ENCODE measurements at places on chromosomes 2 and 18.

DNA sequence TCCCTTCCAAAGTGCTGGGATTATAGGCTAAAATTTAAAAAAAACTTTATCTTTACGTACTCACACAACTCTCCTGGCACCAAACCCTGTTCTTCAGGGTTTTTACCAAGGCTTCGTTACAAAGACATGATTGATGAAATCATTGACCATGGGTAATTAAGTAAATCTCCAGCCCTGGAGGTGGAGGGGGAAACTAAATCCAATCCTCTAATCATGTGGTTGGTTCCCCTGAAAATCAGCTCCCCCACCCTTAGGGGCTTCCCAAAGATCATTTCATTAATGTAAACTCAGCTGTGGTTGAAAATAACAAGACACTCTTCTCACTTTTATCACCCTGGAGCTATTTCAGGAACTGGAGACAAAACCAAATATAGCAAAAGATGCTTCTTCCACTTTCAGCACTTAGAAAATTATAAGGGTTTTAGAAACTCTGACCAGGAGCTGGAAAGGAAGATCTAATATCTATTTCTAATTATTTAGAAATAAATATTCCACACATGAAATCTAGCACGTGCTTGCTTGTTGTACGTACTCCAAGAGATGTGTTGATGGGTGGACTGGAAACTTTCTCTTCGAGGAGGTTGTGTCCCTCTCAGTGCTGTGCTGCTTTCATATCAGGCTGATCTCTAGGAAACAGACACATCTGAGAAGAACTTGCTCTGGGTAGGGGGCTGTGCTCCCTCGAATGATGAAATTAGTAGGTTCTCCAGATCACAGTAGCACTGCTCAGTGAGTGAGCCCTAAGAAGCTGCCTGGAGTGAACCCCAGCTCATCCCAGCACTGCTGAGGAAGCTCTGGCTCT lies 67.2 kb downstream of the SMAD4 start:
- no peak for DNase-seq

GRCh38 chr2:30358351-30358750 lies 88.7 kb upstream of the LCLAT1 start:
- DNase-seq, result no peak

- no peak for DNase-seq
These were observed 687.9 kb upstream of the SETBP1 start for GRCh38 chr18:43992741-43993140.

DNA sequence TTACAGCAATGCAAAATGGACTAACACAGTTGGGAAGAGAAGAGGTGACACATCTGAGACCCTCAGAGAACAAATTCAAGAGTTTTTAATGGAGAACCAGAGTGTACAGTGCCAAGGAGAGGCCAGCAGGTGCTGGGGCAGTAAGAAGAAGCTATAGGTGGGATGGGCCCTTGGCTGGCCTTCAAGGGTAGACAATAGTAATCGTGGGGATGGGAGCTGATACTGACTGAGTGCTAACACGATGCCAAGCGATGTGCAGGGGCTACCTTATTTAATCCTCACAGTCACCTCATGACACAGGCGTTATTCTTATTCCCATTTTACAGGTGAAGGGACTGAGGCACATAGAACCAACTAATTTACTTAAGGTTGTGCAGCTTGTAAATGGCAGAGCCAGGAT lies 131.9 kb upstream of the ID2 start:
- DNase-seq, result no peak

DNA sequence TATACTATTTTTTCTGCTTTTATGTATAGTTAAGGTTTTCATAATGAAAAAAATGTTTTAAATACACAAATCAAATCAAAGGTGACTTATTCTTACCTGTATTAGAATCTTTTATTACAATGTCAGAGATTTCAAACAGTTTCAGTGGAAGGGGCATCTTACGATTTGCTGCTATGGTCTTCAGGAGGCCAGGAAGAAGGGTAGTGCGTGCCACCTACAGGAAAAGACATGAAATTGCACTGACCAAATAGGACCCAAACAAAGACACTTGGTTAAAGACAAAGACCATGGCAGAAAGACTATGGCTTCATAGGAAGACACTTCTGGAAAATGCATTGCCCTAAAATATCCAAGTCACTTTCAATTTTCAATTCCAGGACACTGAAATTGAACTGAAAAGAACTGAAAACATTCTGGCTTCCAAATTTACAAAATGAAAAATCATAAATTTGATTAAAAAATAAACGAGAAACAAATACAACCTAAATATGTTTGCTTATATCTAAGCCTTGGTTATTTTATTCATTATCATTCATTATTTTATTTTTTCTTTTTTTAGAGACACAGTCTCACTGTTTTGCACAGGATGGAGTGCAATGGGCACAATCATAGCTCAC lies 42.1 kb downstream of the FARSB start:
- DNase-seq, result peak; percentile 27

DNA sequence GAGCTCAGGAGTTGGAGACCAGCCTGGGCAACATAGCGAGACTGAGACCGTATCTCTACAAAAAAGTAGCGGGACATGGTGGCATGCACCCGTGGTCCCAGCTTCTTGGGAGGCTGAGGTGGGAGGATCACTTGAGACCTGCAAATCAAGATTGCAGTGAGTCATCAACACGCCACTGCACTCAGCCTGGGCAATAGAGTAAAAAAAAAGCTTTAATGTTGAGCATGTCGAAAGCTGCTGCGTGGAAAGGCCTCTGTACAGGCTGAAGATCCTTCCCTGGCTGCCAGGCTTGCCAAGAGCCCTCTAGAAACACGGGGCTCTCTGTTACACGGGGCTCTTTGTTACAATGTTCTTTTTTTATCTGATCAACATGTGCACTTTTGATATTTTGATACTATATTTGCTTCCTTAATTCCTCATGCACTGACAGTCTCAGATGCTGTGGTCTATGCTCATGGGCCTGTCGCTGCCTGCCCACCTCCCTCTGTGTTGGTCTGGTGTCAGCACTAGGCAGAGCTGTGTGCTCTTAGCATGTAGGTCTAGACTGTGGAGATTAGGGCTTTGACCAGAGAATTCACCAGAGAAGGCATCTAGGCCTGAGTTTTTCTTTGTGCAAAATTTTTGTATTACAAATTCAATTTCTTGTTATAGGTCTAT lies 18.7 kb downstream of the CLK1 start:
- DNase-seq, result no peak

DNA sequence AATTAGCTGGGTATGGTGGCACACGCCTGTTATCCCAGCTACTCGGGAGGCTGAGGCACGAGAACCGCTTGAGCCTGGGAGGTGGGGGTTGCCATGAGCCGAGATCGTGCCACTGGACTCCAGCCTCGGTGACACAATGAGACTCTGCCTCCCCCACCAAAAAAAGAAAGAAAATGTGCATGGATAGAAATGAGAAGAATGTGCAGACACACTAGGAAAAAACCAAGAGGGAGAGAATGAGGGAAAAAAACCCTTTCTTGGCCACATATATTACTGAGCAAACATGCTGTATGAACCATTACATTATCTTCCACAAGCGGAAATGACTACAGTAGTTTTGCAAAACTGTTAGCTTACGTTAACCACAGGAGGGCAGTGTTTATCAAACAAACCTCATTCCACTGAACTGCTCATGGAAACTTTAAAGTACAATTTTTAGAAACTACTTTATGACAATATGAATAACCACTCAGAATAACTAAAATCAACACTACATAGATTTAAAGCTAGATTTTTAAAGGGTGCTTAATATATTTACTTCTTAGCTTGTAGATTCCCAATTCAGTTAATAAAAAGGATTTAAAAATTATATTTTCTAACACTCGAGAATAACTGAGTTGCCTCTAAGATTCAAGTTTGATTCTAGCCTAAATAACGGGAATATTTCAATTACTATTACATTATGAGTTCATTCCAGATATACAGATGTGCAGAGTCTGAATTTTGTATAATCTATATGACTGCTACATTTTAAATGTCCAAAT lies 26.4 kb downstream of the ASXL2 start:
- peak; percentile 16 for DNase-seq

DNA sequence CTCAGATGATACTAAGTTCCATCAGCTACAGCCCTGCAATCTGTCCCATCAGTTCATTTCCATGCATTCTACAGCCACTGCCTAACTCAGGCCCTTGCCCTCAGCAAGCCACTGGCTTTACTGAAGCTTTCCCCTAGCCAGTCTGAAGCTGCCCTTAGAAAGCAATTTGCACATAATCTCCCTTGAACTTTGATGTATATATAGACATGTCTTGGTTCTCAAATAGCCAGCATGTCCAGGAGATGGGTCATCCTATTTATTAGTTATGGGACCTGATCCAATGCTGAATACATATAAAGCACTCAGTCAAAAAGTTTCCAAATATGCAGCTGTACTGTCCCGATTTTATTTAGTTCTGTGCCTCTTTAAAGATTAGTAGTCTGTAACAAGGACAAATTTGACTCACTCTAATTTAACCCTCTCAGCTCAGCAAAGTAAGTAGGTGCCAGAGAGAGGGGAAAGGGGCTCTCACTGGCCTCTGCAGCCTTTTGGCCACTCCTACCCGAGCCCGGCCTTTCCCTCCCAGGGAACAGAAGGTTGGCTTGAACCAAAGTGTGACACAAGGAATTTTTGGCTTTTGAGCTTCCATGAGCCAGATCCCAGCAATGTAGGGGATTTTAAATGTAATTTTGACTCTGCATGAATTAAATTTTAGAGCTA lies 70.7 kb downstream of the CCDC93 start:
- no peak for DNase-seq

DNA sequence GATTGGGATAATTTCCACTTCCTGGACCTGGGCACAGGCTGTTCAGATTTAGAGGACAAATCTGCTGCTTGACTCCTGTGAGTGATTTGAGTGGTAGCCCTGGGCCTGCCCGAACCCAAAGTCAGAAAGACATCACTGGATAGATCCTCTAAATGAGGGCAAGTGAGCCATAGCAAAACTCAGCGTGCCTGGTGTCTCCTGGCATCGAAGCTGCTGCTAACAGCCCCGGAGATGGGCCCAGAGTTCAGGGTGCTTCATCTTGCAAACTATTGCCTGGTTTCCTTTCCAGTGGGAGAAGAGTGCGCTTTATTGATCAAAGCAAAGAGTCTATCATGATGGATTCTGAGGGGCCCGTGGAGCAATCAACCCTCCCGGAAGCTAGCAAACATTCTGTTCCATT lies 153.1 kb upstream of the KLHL29 start:
- DNase-seq, result no peak

DNA sequence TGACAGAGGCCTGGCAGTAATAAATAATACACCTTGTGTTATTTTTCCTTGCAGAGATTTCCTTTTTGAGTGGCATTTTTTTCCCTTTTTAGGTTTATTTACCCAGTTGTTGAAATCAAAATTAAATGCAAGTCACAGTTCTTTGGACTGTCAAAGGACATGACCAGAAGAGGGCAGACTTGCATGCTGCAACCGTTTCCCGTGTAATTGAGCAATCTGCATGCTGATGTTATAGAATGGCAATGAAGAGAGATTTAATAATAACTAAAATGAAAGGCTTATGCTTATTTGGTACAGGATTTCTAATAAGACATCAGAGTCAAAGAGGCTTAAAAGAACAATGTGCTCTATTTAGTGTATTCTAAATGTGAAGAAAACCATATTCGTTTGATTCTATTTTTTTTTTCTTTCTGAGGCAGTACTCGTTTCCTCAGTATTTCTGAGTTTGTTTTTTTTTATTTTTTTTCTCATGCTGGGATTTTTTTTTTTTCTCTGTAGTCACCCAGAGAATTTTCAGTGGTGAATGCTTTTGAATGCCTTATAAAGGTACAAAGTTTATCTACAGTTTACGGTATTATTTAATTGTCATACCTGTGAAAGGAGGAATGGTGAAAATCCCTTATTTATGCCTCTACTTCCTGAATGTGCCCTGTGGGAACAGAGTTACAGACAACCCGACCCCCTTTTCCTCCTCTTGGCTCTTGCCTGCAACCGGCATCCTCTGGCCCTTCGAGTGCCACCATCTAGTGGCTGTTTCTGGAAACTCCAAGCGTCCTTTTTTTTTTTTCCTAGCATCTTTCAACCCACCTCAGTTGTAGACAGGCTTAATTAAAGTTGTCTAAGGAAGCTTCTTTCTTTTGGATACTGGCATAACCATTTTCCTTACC lies 368.5 kb downstream of the LRRTM1 start:
- peak; percentile 37 for DNase-seq

- DNase-seq, result no peak
These were observed 3.0 kb downstream of the OSR1 start for GRCh38 chr2:19355416-19355821.

DNA sequence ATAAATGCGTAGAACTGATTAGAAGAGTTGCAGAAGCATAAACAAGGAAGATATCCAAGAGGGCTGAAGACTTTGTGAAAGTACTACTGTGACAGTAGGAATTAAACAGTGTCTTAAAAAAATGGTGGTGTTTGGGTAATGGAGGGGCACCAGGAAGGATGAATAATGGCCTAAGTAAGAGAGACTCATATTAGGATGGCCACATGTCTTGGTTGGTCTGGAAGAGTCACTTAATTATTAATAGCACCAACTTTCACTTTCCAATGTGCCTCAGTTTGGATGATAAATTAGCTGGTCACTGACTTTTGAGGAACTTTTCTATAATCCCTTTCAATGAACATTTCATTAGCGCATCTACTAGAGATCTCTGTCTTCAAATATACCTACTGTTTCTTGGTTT lies 372.2 kb downstream of the NYAP2 start:
- DNase-seq, result no peak

DNA sequence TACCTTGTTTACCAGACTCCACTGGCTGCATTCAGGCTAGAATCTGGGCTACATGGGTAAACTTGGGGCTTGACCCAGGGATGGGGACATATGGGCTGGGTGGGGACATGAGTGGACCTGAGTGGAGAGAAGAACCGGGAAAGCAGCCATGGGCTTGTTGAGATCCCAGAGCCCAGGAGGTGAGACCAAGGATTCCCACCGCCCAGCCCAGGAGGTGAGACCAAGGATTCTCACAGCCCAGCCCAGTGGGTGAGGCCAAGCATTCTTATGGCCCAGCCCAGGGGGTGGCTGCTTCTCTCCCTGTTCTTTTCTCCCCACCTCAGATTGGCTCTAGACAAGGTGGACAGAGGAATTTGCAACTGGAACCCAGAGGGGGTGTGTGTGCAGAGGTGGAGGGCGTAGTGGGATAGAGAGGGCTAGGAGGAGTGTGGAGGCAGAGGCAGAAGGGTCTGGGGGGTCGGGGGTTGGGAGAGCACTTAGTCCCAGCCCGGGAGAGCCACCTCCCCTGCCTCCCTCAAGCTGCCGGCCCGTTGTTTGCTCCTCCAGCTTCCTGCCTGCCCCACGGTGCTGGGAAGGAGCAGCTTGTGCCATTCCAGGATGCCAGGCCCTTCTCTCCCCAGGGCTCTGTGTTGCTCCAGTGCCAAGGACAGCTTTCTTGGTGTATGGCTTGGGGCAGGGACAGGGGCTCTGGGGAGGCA lies 25.6 kb downstream of the GLI2 start:
- no peak for DNase-seq

GRCh38 chr2:231429152-231429551 lies 33.6 kb downstream of the B3GNT7 start:
- no peak for DNase-seq

- DNase-seq, result no peak
These were observed 31.0 kb downstream of the GKN2 start for GRCh38 chr2:68921646-68922045.

DNA sequence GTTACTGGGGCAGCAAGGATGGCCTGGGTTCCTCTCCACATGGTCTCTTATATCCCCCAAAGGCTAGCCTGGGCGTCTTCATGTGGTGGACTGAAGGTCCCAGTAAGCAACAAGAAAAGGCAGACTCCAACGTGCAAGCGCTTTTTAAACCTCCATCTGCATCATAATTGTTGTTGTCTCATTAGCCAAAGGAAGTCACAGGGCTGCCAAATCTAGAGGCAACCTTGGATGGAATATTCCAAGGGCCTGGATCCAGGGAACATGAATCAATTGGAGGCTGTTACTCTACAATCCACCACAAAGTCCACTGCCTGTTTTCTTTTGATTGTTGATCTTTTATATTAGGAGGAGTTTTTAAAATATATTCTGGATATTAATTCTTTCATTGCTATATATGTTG lies 118.8 kb downstream of the SH3RF3 start:
- no peak for DNase-seq

Data from SHP77 (cell line).